Type B pancreatic cell (in vitro differentiated cells): ENCODE measurements at places on chromosomes 1 and 21. TPM values are rescaled to one million over a fixed set of nuclear protein-coding genes. Genes with fewer than 3 reads are reported as not detected.

- H3K36me3 ChIP-seq = no peaks in the 10 kb centered on the region
- no peaks in the 10 kb centered on the region for H3K27me3 ChIP-seq
- no peak overlapping the region for H3K27ac ChIP-seq
- H3K4me1 ChIP-seq = peaks cover 3% of the 10 kb centered on the region
- no peak for DNase-seq
These were observed 26.6 kb downstream of the SDE2 start for GRCh38 chr1:225972344-225973152.

DNA sequence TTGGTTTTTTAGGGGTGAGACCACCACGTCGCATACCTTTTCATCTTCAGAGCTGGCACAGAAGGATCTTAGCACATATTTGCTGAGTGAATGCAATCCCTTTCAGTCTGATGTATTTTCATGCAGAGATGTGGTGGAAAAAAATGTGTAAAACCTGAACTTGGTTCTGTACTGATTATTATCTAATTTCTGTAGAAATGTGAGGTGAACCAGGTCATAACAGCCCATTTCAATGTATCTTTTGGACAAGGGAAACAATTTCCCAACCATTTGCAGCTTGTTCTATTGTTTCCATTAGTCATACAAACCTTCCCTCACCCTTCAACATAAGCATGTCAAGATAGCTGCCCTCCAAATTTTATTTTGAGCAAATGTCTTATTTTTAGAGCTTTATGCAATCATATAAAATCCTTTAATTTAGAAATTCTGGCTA, 46.8 kb upstream of the RUNX1 start:
- H3K27me3 ChIP-seq = no peaks in the 10 kb centered on the region
- H3K4me3 ChIP-seq = no peak overlapping the region
- no peaks in the 10 kb centered on the region for H3K4me1 ChIP-seq
- no peak for DNase-seq
- no peak overlapping the region for H3K27ac ChIP-seq
- H3K36me3 ChIP-seq = no peaks in the 10 kb centered on the region

- H3K4me3 ChIP-seq = no peak overlapping the region
- no peak overlapping the region for H3K27ac ChIP-seq
- no peaks in the 10 kb centered on the region for H3K4me1 ChIP-seq
- no peaks in the 10 kb centered on the region for H3K36me3 ChIP-seq
- no peak for DNase-seq
These were observed 167.7 kb downstream of the ACTL8 start for GRCh38 chr1:17922833-17923232.

DNA sequence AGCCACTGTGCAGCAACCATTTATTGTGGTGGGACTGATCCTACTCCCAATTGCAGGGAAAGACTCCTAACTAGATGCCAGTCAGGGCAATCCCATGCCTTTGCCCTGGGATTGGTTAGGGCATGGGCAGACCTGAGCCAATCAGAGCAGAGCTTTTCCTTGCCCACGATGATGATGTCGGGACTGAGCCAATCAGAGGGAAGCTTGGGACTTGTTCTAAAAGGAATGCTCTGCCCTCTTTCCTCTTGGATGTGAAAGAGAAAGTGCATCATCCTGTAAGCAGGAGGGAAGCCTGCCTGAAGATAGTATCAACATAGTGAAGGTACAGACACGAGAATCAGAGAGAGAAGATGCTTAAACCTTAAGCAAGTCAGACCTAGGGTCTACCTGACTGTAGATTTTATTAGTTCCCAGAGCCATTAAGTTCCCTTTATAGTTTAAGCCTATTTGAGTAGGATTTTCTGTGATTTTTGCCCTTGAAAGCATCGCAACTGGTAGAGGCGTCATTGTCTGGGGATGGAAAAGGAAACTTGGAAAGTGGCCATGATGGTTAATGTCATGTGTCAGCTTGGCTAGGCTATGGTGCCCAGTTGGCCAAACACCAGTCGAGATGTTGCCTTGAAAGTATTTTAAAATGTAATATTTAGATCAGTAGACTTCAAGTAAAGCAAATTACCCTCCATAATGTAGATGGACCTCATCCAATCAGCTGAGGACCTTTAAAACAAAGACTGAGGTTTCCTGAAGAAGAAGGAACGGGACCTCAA, 19.9 kb downstream of the IRF2BP2 start:
- no peak for DNase-seq
- H3K4me3 ChIP-seq = no peak overlapping the region
- H3K36me3 ChIP-seq = no peaks in the 10 kb centered on the region
- no peaks in the 10 kb centered on the region for H3K27me3 ChIP-seq

GRCh38 chr1:193185901-193186731, at the start of gene B3GALT2:
B3GALT2 (minus strand) TSS chr1:193186613; CDS start chr1:193181562, 5,051 bp downstream.
- peak within 1 kb of the TSS; percentile 83 for H3K4me3 ChIP-seq
- no peaks in the 10 kb centered on the region for H3K27me3 ChIP-seq
- peaks cover 9% of the 10 kb centered on the region for H3K36me3 ChIP-seq
- no peak for DNase-seq

Gene DDAH1
- 27.7 and 28.6 TPM in 2 replicates for total RNA-seq

Gene LCE1F
- total RNA-seq = not detected in 2 replicates

Gene PMF1
- total RNA-seq = 56.1 and 62.0 TPM in 2 replicates
